ENCODE measurements at places on chromosomes 1 and 21.

- DNase-seq, result peak; percentile 0
Measured at GRCh38 chr1:181061891-181062835, 26.3 kb upstream of the IER5 start.

- no peak for DNase-seq
Measured at GRCh38 chr1:151756291-151756690, 7.0 kb downstream of the MRPL9 start.

DNA sequence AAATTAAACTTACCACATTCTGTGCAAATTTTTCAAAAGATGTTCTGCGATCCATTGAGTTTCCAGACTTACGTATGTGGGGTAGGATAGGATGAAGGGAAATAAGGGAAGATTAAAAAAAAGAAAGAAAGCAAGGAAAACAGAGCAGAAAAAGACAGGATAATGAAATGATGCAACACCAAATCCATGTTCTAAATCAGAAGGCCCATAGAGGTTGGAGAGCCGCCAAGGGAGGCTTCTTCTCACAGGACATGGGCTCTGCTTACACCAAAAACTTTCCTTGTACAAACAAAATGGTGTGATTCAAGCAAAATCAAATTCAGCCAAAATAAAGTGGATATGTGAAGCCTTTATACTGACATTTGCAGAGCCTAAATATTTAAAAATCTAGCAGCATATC, 189.5 kb upstream of the GREM2 start:
- no peak for DNase-seq

- DNase-seq, result no peak
Measured at GRCh38 chr1:46284597-46285564, 18.5 kb downstream of the LRRC41 start.

DNA sequence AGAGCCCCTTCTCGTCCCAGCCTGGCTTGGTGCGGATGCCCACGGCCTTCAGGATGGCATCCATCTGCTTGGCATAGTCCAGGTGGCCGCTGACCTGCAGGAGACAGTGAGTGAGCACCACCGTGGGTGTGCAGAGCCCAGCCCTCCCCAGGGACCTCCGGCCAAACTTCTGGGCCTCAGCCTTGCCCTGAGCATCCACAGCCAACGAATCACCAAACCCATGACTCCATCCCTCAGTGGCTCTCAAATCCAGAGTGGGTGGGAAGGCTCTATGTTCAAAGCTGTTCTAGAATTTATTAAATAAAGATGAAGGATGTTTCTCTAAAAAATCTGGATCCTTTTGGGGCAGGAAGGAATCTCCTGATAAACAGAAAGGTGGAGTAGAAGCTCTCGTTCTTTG, 18.7 kb downstream of the HTR6 start:
- DNase-seq, result no peak

GRCh38 chr1:183553331-183553730, 36.9 kb downstream of the NCF2 start:
- DNase-seq, result no peak

- DNase-seq, result no peak
Measured at GRCh38 chr1:66300280-66300971, 233.5 kb upstream of the SGIP1 start.

GRCh38 chr1:6570100-6570499, 9.7 kb upstream of the ZBTB48 start:
- no peak for DNase-seq

DNA sequence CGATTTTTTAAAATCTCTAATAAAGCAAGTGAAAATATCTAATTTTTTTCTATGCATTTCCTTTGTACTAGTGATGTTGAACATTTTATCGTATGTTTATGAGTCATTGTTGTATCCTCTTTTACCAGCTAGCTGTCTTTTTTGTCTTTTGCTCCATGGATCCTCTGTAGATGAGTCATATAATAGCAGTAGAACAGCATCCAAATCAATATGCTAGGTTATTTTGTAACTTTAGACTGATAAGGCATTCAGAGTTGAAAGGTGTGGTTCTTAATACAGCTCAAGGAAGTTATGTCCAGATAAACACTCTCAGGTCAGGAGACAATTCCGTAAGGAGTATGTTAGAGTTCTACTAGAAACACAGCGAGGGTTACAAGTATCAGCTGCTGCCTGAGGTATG, 31.9 kb downstream of the MAP10 start:
- no peak for DNase-seq

- DNase-seq, result no peak
Measured at GRCh38 chr1:40391688-40392145, 18.2 kb downstream of the SMAP2 start.

- no peak for DNase-seq
Measured at GRCh38 chr1:2984399-2985061, 36.7 kb upstream of the ACTRT2 start.

DNA sequence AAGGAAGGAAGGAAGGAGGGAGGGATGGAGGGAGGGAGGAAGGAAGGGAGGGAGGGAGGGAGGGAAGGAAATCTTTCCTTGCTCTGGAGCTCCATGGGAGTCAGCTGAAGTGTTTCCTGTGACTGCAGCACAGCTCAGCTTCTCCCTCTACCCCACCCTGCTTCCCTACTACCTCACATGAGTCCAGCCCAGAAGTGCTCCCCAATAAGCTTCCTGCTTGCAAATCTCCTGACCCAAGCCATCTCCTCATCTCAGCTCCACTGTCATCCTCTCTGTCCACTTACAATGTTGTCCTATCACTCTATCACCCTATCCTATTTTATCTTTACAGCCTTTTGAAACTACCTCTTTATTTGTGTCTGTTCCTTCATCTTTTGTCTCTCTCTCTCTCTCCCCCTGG, 52.9 kb upstream of the SSBP3 start:
- DNase-seq, result no peak

- DNase-seq, result no peak
Measured at GRCh38 chr1:202220733-202221132, 27.1 kb downstream of the LGR6 start.

GRCh38 chr1:11333631-11334030, 60.6 kb downstream of the UBIAD1 start:
- DNase-seq, result no peak

- DNase-seq, result no peak
Measured at GRCh38 chr1:97097404-97097925, 375.9 kb downstream of the PTBP2 start.

DNA sequence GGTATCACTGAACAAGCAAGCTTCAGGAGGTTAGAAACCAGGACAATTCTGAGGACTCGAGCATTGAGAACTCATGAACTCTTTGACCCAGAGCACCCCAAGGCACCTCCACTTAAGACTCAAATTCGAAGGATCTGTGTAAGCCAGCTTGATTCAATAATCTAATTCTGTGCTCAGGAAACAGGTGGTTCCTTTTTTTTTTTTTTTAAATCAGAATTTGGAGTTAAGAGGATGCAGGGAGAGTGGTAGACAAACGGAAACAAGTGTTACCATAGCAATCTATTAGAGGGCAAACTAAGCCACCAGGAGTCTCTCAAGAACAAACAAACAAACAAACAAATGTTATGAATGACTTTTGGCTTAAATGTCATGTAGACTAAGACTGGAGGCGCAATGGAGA, 53.8 kb upstream of the DPH5 start:
- no peak for DNase-seq

DNA sequence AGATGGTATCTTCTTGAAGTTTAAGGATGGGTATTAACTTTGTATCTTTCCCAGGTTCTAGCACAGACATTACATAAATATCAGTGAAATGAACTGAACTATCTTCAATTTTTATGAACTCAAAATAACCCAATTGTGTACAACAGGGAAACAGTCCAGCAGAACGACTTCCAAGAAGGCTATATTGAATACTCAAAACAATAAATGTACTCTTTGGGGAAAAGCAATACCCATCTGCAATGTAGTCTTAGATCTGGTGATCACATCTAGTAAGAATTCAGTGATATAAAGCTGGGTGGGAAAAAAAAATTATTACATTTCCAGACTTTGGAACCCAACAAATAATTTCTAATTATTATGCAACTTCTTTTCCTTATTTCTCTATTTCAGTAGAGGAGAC, 33.1 kb upstream of the GORAB start:
- DNase-seq, result no peak

GRCh38 chr21:21860888-21861287, 862.7 kb downstream of the NCAM2 start:
- no peak for DNase-seq

GRCh38 chr1:151982300-151983005, 11.2 kb downstream of the S100A10 start:
- no peak for DNase-seq

DNA sequence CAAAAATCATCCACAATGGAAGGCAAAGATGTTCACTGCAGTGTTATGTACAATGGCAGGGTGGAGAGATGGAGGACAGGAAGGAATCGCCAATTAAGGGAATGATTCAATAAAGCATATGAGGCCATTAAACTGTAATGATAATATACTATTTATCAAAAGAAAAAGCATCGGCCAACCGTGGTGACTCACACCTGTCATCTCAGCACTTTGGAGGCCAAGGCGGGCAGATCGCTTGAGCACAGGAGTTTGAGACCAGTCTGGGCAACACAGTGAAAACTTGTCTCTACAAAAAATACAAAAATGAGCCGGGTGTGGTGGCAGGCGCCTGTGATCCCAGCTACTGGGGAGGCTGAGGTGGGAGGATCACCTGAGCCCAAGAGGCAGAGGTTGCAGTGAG, 89.1 kb downstream of the SSBP3 start:
- DNase-seq, result no peak

GRCh38 chr1:148263906-148264255, 111.8 kb upstream of the NBPF11 start:
- no peak for DNase-seq
